Left forelimb (tissue), 1 donor: ENCODE measurements at places on chromosomes 1 and 21.

- no peak for DNase-seq
Observed at GRCh38 chr1:246919902-246920301, 11.8 kb downstream of the AHCTF1 start.

DNA sequence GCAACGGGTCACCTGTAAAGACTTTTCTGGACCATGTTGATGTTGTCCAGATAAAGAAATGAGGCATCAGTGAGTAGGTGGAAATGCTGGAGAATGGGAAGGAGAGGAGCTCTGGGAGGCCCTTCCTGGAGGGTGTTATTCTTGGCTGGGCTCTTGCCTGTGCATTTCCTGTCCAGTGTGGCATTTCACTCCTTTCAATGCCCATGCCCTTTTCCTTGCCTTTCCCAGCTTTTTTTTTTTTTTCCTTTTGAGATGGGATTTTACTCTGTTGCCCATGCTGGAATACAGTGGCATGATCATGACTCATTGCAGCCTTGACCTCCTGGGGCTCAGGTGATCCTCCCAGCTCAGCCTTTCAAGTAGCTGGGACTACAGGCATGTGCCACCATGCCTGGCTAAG lies 11.8 kb downstream of the NOS1AP start:
- no peak for DNase-seq

GRCh38 chr1:40432644-40433390 lies 17.5 kb upstream of the ZFP69B start:
- no peak for DNase-seq

- no peak for DNase-seq
Observed at GRCh38 chr21:15410853-15411252, 318.9 kb upstream of the USP25 start.

- no peak for DNase-seq
Observed at GRCh38 chr1:43881415-43881814, 52.2 kb upstream of the ARTN start.

DNA sequence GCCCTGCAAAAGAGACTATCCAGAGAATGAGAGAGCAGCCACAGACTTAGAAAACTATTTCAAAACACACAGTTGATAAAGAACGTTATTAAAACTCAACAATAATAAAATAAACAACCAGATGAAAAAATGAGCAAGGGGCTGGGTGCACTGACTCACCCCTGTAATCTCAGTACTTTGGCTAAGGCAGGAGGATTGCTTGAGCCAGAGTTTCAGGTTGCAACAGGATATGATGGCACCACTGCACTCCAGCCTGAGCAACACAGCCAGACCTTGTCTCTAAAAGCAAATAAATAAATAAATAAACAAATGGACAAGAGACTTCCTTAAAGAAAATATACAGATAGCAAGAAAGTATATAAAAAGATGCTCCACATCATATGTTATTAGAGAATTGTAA lies 144.6 kb downstream of the LRRIQ3 start:
- no peak for DNase-seq

GRCh38 chr1:47416319-47417169 lies 459 bp downstream of the FOXE3 start:
- no peak for DNase-seq
